ENCODE measurements at places on chromosomes 13 and 19. TPM values are rescaled to one million over a fixed set of nuclear protein-coding genes. Genes with fewer than 3 reads are reported as not detected.

- DNase-seq = no peak
These were observed 35.7 kb upstream of the FAM216B start for GRCh38 chr13:42745655-42746054.

- DNase-seq = peak; percentile 54
These were observed 11.2 kb upstream of the PRR19 start for GRCh38 chr19:42290523-42291434.

DNA sequence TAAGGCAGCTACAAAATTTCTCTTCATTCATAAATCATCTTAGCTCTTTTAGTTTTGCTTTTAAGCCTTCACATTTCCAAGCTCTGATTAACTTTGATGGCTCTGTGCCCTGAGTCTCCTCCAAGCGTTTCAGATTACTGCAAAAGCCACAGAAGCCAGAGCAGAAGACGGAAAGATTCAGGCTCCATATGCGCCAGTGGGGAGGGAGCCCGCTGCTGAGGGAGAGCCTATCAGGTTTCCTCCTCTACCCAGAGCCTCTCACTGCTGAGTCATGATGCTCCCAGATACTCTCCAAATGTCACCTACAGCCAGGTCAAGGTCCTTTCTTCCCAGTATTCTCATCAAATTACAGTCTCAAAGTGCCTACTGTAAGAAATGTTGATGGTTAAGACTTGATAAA is 193.6 kb downstream of the RAP2A start:
- peak; percentile 67 for DNase-seq

PSG3 gene
- total RNA-seq = not detected

CPB2 gene
- 5.5 TPM for total RNA-seq

RAB3A gene
- 4.2 TPM for total RNA-seq

RAVER1 gene
- total RNA-seq = 84.6 TPM

NR2C2AP gene
- 45.3 TPM for total RNA-seq

CARM1 gene
- total RNA-seq = 78.7 TPM

CBY2 gene
- not detected for total RNA-seq

ZNF850 gene
- 14.7 TPM for total RNA-seq

Data from A673 (cell line).